NCI-H748 treated with DMSO at 0.1 percent for 48 hours (cell line): ENCODE measurements at places on chromosomes 1 and 21.

DNA sequence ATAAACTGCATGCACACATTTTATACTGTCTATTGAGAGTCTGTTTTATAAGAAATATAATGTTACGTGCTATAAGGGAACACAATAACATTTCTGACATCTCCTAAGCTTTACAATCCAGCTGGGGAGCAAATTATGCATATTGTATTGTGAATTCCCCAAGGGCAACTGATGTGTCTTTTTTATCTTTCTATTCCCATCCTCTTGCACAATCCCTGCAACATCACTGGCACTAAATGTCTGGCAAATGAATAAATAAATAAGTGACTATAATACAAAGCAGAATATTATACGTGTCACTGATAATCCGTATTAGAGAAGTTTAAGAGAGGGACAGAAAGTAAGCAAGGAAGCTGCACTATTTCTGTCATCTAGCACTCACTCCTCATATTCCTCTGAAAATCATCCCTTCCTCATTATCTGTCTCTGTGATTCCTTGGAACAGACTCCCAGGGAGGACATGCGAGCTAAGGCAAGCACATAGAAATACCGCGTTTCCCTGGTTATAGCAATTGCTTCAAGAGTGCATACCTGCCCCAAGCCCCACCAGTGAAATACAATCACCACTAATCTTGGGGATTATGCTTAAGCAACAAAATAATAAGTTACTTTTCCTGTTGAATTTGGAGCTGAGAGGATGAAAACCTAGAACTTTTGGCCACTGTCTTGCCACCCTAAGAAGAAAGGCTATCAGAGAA lies 205.4 kb downstream of the SMYD3 start:
- no peak for DNase-seq

- no peak for DNase-seq
Observed at GRCh38 chr21:41367301-41367944, 5.6 kb downstream of the MX2 start.

DNA sequence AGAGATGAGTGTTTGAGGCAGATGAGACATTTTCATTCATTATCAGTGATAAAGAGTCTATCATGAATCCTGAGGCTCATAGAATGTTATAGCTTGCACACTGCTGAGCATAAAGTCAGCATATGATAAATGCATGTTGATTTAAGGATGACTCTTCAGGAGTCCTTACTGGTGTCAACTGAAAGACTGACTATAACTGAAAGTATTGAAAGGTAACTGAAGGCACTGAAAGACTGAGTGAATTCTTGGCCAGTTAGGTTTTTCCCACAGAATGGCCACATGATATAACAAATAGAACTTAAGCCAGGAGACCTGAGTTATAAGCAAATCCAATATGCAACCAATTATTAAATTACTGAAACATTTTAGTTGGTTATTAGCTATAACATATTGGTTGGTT lies 69.0 kb upstream of the HSD17B7 start:
- no peak for DNase-seq

DNA sequence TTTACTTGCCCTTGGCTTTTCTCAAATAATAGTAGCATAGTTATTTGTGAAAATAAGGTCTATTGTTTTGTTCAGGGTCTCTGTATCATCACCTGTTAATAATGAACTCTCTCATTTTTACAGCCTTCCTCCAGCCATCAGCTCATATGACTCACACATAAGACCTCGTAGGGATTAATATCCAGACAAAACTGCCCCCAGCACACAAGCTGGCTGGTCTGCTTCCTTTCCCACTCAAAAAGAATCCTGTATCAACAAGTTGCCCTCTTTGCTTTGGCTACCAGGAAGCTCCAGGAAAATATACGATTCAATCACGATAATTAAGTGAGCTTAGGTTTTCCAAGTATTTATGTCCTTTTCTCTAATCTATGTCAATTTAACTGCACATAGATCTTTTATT lies 119.2 kb downstream of the DMRTB1 start:
- no peak for DNase-seq

- DNase-seq, result no peak
Observed at GRCh38 chr1:227747948-227748495, 12.8 kb downstream of the SNAP47 start.

- DNase-seq, result no peak
Observed at GRCh38 chr1:84912726-84913554, 19.9 kb upstream of the LPAR3 start.

- DNase-seq, result no peak
Observed at GRCh38 chr1:214404571-214405213, 123.7 kb downstream of the SMYD2 start.

DNA sequence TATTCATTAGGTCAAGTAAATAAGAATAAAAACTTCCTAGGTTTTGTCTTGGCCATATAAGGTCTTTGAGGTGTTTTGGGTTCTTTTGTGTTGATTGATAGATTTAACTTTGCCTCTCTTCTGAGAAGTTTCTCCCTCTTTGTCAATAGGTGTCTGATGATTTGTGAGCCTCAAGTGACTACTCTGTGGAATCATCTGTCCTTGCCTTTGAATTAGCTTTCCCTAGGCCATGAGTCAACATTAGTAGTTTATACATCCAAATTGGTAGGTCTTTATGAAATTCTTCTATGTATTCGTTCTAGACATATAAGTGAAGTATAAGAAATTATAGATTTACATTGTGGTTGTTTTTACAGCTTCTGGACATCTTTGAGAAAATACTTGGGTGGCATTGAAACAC lies 864.4 kb downstream of the USP25 start:
- DNase-seq, result no peak

DNA sequence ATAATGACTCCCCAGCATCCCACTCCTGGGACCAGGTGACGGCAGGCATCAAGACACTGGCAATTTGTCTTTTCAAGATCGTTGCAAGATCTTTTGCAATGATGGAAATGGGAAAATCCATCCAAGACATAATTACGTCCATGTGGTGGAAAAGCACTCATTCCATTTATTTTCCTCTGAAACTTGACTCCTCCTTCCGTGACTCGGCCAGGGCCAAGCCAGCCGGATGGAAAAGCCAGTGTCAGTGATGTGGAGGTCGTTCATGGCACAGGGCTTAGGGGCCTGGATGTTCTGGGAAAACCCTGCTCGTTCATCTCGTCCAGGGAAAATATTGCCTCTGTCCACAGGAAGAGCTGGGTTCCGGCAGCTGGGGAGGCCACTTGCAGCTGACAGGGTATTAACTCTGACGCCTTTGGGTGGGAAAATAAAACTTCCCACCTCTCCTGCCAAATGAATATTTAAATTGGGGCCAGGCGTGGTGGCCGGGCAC lies 46.2 kb downstream of the C1orf198 start:
- no peak for DNase-seq

DNA sequence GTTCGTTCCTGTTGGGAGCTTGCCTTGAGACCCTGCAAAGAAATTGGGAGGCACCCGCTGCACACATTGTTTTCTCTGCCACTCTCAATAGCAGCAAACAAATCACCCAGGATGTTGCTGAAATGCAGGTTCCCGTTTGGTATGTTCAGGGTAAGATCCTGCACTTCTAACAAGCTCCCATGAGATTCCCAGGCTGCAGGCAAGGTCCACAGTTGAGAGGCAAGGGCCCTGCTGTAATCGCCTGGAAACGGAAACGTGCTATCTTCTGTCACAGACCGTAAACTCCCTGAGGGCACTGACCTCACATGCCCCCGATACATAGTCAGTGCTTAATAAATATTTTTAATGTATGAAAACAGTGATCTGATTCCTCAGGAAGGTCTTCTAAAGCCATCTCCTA lies 37.8 kb downstream of the XCL1 start:
- no peak for DNase-seq

GRCh38 chr1:190312763-190313162 lies 164.9 kb downstream of the BRINP3 start:
- no peak for DNase-seq

DNA sequence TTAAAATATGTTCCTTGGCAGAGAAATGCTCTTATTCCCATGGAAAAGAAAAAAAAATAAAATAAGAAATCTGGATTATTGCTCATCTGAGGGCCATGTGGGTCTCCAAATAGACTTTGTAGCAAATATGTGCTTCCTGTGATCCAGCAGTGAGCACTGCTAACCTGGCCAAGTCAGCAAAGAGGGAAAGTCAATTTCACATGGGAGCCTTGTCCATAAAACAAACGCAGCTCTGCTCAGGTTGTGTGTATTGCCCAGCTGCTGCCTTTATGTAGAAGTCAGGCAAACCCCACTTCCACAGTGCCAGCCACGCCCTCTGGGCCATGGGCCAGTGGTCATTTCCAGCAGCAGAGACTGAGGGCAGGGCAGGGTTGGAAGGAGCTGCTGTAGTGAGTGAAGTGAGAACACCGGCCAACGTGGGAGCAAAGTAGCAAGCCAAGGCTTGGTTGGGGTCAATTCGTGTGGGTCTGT lies 174.3 kb downstream of the LYPLAL1 start:
- no peak for DNase-seq

DNA sequence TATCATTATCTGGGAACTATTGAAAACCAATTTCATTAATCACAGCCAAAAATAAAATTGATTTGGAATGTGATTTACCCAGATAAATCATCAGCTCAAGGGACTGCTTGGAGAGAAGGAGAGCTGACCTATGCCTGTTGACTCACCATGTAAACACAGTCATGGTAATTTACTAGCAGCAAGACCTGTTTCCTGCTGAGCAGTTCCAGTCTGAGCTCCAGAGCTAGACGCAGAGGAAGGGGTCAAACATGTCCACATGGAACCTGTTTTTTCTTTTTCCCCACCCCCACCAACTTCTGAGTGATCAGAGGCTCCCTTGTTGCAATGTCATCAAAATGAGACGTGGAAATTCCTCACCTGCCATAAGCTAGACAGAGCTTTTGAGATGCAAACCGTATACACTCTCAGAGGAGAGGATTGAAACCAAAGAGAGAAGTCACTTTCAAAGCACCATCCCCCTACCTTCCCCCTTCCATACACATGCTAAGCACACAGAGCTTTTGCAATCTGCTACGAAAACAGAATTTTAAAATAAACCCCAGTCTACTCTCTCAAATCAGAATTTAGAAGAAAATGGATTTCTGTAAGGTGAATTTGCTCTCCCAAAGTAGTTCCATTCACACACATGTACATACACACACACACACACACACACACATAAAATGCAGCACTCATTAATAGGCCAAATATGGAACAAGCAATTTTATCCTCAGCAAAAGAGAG lies 55.9 kb upstream of the PTGFRN start:
- DNase-seq, result peak; percentile 76

- no peak for DNase-seq
Observed at GRCh38 chr1:178682429-178682828, 42.6 kb upstream of the RALGPS2 start.

DNA sequence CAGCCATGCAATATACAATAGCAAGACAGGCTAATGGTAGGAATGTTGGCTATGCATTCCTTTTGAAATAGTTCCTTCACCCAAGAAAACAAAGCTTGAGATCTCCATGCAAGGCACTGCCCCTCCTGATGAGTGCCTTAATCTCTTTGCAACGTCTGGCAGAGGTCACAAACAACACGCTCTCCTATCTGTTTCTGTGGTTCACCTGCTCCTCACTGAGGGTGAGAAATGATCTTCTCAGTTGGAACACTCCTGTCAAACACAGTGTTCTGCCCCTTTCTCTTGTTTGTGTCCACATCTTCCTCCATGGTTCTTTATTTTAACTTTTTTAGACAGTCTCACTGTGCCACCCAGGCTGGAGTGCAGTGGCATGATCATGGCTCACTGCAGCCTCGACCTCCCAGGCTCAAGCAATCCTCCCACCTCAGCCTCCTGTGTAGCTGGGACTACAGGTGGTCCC lies 21.2 kb upstream of the XPR1 start:
- no peak for DNase-seq

DNA sequence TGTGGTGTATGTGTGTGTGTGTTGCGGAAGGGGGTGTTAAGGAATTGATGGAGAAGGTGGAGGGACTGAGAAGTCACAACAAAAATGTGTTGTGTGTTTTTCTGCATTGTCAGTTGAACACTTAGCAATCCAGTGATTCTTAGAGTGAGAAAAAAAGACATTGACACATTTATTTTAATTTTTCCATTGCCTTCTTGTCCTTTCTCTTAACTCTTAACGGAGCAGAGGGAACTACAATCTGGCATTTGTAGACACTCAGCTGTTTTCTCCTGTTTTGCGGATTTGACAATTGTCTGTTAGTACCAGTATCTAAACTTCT lies 725 bp downstream of the C1orf53 start:
- DNase-seq, result no peak

DNA sequence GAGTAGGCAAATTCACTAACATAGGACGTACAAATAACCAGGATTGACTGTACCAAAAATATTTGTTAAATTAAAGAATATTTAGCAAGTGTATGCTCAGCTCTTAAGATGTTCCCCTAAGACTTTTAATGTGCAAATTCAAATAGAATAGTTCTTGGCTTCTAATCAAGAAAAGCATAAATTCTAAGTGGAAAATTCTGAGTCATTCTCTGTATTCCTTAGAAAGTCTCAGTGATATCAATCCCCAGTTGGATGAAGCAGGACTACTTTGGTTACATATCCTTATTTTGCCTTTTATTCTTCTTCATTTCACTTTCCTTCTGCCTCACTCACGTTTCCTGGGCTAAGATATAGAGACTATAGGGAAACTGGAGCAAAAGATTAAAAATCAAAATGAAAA lies 130.2 kb downstream of the IFI44 start:
- no peak for DNase-seq

DNA sequence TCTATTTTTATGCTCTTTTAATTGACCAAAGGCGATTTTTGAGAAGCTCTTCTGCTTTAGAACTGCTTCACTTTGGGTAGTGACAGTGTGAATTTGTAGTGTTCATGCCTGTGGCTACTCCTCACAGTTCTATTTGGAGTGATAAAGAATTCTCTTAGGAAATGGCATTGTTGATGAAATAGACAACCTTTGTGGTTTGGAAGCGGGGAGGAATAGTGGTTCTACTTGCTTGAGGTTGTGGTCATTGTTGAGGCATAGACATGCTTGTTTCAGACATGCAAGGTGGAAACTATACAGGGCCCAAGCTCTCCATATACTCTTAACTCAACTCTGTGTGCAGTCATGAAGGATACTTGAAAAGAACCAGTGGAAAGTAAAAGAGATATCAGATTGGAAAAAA lies 481.1 kb upstream of the NEGR1 start:
- no peak for DNase-seq

GRCh38 chr1:215484171-215484939 lies 82.7 kb upstream of the KCTD3 start:
- no peak for DNase-seq

DNA sequence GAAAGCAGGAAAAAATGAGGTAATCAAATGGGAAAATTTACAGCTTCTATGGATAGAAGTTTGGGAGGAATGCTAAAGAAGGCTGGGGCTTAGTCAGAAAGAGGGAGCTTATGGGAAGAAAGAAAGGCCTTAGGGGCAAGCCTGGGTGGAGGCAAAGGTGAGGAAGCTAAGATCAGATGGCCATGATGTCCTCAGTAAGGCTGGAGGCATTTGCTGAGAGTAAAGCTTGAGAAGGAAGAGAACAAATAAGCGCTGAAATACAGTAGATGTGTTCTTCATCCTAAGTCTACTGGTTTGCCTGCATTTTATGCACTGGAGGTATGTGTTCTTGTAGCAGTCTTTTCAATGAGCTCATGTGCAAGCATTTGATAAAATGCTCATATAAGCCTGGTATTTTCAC lies 355.4 kb downstream of the BRINP2 start:
- DNase-seq, result no peak

GRCh38 chr1:24992124-24992760 lies 62.2 kb upstream of the RUNX3 start:
- DNase-seq, result no peak
